GM03348 (cell line): ENCODE measurements at places on chromosomes 12 and 14.
A peak's percentile ranks its signal among the peaks of the same experiment; 100 is the strongest.

DNA sequence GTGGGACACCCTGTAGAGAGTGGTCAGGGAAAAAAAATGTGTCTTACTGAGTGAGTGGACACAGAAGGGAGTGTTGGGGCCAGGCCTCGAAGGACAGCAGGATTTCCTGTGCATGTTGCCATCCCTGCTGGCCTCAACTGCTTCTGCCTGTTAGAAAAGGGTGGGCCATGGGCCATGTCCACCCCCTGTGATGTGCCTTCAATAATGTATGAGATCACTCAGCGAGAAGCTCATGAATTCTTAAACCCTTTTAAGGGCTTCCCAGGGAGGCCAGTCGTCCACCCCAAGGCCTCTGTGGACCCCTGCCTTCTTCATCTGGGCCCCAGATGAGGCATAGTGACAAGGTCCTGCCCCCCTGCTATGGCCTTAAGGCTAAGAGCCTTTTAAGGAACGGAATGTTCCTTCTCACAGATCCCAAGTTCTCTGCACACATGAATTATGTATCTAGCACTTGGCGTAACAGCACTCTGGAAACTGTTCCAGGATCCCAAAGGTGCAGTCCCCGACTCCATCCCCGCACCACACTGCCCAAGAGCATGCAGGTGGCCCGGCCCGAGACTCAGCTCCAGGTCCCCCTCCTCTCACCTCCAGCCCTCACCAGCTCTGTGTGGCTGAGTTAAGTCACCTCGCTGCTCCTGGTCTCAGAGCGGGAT, 8.9 kb upstream of the C14orf132 start:
- no peak for DNase-seq

DNA sequence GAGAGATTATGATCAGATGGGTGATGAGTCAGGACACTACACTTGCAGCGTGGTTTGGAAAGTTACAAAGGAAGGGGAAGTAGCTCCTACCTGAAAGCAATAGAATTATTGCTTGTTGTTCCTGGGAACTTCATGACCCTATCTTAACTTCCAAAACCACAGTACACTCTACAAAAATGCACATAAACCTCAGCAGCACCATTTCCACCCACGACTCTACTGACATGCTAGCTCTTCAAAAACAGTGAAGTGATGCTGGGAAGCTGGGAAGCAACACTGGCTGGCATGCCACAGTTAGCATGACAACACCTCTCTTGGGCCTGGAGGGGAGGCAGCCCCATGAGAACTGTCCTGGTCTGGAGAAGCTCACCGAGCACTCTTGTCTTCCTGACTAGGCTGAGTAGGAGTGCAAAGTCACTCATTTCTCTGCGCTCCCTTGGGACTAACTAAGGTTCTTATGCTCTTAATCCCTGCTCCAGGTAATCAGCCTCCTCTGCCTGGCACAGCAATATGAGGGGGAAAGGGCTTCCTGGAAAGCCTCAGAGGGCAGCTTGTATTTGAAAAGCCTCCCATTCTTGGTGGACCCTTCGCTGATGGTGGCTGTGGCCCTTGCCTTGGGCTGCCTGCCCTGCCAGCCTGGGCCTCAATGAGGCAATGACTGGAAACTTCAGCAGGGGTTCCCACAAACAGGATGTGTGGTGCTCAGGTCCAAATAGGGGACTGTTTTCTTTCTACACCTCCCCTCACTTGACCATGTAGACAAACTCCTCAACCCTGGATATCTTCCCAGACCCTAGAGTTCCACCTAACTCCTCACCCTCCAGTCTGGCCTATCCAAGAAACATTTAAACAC, 1.2 kb downstream of the KRT3 start:
- peak; percentile 29 for DNase-seq

DNA sequence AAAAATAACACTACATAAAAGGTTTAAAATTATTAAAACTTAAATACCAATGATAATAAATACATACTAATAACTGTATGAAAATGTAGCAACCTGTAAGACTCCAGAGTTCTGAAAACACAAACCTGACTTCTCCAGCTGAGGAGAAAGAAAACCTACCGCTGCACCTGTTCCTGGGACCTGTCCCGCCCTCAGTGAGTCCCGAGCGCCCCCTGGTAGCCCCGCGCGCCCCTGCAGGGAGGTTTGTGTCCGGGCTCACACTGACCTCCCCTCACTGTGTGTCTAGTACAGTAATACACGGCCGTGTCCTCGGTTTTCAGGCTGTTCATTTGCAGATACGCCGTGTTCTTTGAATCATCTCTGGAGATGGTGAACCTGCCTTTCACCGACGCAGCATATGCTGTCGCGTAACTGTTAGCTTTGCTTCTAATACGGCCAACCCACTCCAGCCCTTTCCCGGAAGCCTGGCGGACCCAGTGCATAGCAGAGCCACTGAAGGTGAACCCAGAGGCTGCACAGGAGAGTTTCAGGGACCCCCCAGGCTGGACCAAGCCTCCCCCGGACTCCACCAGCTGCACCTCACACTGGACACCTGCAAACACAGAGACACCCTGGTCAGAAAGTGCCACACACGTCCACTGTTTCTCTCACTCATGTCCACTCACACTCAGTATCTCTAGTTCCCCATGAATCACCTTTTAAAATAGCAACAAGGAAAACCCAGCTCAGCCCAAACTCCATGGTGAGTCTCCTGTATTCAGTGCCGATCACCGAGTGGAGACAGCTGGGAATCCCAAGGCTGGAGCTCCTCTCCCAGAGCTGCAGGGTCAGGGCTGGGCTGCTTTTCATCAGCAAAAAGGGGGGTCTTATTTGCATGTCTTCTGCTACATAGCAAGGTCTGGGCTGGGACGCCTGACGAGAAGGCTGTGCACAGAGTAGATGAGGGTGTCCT, 1276.3 kb downstream of the TMEM121 start:
- DNase-seq: no peak

GRCh38 chr14:34398024-34398423, 64.0 kb downstream of the SPTSSA start:
- no peak for DNase-seq

- DNase-seq: no peak
Observed at GRCh38 chr14:89669193-89669592, 252.2 kb upstream of the FOXN3 start.

GRCh38 chr12:42180990-42181596, 36.4 kb upstream of the GXYLT1 start:
- peak; percentile 30 for DNase-seq

- DNase-seq: no peak
Observed at GRCh38 chr14:93857081-93857480, 68.8 kb upstream of the PRIMA1 start.

- DNase-seq: no peak
Observed at GRCh38 chr14:69652942-69653684, 41.7 kb downstream of the SUSD6 start.

DNA sequence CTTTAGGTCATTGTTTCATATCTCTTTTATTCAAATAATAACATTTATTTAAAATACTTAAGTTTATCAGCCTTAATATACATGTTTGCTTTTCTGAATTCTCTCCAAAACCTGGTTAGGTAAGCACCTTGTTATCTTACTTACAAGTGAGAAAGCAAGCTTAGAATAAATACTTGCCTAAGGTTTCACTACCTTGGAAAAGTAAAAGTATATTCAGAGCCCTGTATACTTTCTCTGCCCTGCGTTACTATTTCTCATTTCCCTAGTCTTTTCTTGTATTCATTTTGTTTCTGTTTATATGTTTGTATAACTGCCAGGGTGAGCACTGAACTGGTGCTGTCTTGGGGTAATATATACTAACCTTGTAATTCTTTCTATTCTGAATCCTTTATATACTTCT, 21.5 kb downstream of the METAP2 start:
- no peak for DNase-seq

DNA sequence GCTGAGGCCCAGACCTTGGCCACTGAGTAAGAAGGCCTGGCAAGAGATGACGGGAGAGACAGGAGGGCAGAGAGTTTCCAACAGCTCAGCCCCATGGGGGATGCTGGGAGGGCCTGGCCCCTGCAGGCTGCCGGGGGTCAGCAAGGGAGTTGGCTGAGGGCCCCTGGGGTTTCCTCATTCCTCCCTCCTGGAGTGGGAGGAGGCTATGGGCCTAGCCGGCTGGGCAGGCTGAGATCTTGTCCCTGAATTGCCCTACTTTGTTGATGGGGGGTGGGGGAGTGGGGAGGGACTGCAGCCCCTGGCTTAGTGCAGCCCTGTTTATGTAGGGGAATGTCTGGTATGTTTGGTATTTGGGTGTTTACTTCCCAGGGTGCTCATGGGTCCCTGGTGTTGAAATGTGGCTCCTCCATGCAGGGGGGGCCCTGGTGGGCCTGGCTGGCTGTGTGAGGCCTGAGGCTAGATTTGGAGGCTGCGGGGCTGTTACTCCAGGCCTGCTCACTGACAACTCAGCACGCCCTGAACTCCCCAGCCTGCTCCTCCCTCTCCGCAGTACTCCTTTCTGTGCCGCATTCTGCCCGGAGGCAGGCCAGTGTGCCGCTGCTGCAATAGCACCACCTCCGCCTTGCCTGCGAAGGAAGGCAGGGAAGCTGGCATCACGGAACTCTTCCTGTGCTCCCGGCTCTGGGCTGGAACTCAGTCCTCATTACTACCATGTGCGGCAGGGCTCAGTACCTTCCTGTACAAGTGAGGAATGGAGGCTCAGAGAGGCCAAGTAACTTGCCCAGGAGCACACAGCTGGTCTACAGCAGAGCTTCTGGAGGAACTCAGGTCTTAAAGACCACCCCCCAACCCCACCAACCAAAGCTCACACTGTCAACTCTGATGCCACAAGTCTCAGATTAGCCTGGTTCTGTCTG, 25.3 kb downstream of the JDP2 start:
- DNase-seq: peak; percentile 94

DNA sequence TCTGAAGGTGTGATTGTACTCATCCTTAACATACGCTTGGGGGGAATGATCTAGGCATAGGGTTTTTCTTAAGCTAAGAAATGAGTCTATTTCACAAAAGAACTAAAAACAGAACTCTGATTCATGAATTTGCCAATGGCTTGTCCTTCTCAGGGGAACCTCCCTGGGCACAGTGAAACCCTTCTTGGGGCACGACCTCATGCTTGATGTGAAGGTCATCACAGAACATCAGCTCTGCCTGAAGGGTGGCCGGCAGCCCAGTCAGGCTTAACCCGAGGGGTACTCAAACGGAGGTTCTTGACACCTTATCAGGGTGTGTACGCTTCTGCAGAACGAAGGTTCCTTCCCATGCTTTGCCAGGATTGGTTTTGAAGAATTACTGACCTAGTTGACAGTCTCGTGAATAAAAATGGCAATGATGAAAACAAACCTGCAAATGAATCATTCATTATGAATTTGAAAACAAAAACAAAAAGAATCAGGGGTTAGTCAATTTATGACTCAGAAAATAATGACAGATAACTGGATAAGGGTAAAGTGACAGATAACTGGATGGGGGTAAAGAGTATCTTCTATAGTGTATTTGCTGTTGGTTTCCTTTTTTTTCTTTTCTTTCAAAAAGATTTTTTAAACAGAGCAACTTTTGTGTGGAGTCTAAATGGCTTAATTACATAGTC, 86.4 kb downstream of the GALNT8 start:
- no peak for DNase-seq

DNA sequence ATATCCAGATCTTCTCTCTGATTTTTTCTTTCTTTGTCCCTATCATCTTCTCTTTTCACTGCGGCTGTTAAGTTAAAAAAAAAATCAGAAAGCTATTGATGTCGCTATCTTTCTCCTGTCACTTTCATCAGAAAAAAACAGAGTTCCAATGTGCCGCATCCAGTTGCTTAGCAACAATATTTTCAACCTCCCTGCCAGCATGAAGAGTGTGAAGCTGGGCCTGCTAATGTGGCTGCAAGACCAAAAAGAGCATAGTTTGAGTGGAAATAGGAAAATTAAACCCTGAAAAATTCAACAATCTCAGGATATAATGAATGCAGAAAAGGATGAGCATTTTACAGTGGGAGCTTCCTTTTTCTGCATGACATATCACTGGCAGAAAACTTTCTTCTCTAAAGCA, 1025.4 kb upstream of the LRFN5 start:
- no peak for DNase-seq

GRCh38 chr12:19245106-19245505, 115.6 kb downstream of the PLEKHA5 start:
- DNase-seq: no peak
